ENCODE measurements at places on chromosomes 1 and 21.

- no peak for DNase-seq
Observed at GRCh38 chr21:15966231-15966630, 236.4 kb downstream of the USP25 start.

- DNase-seq, result no peak
Observed at GRCh38 chr1:70667494-70668170, 256.6 kb downstream of the CTH start.

GRCh38 chr1:93167006-93167405 is 13.2 kb downstream of the TMED5 start:
- no peak for DNase-seq

- no peak for DNase-seq
Observed at GRCh38 chr21:43593078-43593477, 66.2 kb downstream of the HSF2BP start.

- DNase-seq, result no peak
Observed at GRCh38 chr1:107460035-107460434, 319.2 kb downstream of the NTNG1 start.

DNA sequence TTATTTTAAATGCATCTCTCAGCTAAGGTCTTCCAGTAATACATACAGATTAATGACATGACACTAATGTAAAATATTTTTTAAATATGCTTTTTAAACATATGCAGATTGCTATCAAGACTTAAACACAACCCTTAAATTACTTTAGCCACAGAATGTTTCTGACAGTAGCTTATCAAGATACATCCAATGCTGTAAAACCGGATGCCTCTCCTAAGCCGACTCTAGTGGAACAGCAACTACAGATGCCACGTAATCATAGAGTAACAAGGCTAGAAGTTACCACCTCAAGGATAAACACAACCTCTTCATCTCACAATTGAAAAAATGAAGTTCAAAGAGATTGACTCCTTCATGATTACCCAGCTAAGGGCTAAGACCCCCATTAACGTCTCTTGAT is 68.4 kb downstream of the ZZZ3 start:
- DNase-seq, result no peak

- DNase-seq, result no peak
Observed at GRCh38 chr1:117110774-117111173, 10.8 kb downstream of the TRIM45 start.

- peak; percentile 41 for DNase-seq
Observed at GRCh38 chr1:156750191-156750672, 1.2 kb downstream of the HDGF start.

- no peak for DNase-seq
Observed at GRCh38 chr1:79741720-79742421, 735.3 kb upstream of the ADGRL4 start.

- no peak for DNase-seq
Observed at GRCh38 chr21:41112740-41113692, 54.9 kb upstream of the BACE2 start.

DNA sequence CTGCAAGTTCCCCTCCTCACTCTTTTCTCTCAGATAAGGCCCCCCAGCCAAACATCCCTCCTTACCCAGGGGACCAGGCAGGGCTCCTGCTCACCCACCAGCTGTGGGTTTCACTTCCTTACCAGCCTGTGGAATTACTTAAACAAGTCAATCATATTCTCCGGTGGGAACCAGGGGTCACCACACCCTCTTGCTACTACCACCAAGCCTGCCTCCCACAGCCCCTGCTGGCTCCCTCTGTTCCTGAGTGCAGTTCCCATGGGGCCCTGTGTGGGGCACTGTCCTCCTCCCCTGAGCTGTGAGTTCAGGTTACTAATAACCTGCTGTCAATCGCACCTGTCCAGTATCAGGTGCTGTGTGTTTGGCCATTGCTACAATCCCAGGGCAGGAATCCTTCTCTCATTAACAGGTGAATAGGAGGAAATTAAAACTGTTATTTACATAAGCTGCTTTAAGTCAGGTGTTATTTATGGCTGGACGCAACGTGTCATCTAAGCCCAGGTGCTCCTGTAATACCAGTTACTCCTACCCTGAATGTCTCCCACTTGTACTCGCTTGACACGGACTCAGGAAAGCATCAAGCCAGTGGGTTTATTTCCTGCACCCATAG is 53.1 kb upstream of the LBR start:
- peak; percentile 52 for DNase-seq

- no peak for DNase-seq
Observed at GRCh38 chr1:169271098-169271497, 96.5 kb downstream of the NME7 start.

DNA sequence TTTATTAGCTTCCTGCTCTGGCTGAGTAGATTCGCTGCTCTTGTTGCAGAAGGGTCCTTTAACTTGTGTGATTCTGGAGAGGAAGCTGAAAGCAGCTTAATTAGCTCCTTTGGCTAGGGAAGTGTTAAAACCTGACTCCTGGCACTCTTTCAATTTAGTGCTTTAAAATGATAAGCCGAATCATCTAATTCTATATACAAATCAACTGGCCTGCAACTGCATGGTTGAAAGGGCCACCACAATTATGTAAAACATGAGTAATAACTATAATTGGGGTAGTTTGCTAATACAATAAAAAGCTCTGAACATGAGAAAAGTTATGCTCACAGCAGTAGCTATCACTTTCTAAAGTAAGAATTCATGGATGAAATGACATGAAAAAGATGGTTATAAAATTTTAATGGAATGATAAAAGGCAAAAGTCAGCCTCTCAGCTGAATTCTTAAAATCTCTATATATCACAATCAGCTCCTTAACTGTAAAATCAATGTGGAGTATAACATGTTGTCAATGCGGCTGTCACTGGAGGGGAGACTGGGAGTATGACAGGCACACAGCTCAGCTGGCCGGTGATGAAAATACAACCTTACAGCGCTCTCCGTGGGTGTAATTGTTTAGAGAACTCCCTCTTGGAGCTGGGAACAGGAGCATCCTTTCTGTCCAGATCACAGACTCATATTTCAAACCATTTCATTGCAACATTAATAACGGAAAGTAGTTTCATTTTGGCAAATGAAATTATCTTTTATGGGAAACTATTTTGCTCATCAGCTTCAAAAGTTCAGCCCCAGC is 324.4 kb downstream of the KCTD3 start:
- no peak for DNase-seq

DNA sequence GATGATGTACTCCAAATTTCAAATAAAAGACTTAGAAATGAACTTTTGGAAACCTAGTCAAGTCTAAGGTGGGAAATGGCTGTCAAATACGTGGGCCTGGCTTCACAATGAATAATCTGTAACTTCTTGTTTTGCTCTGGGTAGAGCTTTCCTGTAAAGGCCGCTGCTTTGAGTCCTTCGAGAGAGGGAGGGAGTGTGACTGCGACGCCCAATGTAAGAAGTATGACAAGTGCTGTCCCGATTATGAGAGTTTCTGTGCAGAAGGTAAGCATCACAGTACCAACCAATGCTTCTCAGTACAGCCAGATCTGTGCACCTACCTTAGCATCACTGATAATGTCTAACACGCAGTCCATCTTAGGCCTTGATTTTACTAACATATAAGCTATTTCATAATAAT is 73.6 kb downstream of the TPR start:
- DNase-seq, result no peak

DNA sequence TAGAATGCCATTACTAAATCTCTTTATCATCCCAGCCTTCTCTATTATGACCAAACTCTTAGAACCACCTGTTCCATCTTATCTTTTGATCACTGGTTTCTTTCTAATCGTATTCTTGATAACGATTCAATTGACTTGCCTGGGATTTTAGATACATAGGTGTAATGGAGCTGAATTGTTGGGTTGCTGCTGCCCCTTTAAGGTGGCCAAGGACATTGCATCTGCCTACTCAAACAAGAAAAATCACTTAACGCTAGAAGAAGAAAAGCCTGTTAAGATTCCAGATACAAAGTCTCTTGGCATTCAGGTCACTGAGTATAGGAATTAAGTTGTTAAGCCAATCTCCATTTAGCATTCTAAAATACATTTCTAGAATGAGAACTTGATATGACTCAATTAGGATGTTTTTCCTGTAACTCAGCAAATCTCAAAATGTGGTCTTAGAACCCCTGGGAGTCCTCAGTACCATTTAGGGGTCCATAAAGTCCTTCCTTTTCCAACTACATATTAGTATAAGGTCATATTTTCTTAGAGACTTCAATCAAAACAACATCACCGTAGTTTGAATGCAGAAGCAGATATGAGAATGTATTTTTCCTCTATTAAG is 12.4 kb downstream of the NEXN start:
- DNase-seq, result no peak

DNA sequence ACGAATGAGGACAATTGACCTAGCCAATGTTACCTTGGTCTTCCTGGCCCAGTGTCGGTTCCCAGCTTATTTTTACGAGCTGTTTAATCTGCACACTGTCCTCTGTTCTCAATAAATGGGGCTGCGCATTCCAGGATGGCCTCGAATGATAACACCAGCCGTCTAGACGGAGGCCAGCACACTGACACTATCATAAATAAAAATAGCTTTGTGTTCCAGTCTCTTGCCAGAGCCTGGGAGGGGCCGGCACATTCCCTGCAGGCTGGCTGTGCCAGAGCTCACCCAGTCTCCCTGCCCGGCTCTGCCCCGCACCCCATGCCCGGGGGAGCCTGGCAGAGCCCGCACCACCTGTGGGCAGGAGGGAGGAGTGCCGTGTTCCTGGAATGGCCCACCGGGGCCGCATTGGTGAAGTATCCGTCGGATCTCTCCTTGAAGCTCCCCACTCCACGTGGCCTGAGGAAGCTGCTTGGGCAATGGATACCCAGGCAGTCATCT is 92.1 kb downstream of the SPSB1 start:
- no peak for DNase-seq

DNA sequence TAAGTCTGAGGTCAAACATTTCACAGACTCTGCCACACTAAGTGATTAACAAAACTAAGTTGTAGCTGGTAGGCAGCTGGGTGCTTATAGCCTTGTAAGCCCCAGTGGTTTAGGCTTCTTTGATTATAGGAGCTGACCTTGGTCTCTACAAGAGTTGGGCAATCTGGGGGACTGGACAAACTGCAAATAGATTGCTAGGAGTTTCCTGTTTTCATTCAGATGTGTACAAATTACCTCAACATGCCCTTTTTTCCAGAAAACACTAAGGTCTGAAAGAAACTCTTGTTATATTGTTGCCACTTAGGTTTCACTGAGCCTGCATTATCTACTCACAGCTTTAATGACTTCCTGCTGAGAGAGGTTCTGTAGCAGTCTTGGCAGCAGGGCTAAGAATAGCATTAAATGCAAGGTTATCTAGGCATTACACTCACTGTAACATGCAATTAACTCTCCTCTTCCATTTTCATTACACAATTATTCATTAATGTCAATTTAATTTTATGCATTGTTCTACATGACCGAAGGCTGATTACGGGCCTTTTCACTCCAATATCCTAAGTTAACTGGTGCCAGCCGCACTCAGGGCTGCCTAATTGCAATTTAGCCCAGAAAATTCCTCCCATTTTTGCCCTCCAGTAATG is 314.0 kb downstream of the LMO4 start:
- DNase-seq, result no peak

- no peak for DNase-seq
Observed at GRCh38 chr1:219692981-219693380, 80.1 kb upstream of the ZC3H11B start.

GRCh38 chr1:147225193-147225730 is at the start of gene FMO5:
Gene FMO5 (minus strand): TSS chr1:147225339. CDS start chr1:147225029, 310 bp downstream.
- peak; percentile 54 for DNase-seq

DNA sequence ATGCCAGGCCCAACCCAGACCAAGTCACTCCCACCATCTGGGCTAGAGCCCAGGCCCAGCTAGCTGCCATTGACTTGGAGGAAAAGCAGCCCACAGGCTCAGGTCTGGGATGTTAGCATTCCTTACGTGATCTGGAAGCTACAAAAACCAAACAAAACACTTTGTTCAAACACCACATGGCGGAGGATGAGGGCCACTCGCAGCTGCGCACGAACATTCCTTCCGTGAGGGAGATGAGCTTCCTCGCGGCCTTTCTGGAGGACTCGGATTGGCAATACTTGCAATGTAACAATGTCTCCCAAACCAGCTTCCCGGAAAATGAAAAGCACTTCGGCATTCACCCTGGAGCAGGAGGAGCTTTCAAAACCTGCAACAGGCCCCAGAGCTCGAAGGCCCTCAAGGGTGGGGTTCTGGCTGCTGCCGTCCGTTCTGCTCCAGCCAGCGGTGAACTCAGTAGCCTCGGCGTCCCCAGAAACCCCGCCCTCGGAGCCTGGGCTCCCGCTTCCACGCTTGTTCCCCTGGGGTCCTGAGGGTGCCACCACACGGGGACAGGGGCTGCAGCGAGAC is 40.5 kb downstream of the COL6A1 start:
- no peak for DNase-seq

DNA sequence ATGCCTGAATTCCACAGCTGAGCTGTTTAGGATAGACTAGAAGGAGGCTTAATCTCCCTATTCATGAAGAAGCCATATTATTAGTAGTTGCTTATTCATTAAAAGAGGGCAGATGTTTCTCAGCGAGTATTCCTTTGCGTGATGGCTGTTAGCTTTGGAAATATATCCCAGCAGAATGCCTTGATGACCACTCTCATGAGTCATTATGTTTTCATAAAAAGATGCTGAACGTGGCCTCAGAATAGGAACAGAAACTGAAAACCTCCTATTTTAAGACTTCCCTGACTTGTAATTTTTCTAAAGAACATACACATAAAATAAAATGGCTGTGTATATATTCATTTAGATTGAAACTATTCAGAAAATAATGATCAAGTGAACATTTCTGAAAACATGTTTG is 9.6 kb upstream of the PLA2G4A start:
- DNase-seq, result no peak

GRCh38 chr1:214823311-214824117 is 220.5 kb downstream of the CENPF start:
- no peak for DNase-seq

DNA sequence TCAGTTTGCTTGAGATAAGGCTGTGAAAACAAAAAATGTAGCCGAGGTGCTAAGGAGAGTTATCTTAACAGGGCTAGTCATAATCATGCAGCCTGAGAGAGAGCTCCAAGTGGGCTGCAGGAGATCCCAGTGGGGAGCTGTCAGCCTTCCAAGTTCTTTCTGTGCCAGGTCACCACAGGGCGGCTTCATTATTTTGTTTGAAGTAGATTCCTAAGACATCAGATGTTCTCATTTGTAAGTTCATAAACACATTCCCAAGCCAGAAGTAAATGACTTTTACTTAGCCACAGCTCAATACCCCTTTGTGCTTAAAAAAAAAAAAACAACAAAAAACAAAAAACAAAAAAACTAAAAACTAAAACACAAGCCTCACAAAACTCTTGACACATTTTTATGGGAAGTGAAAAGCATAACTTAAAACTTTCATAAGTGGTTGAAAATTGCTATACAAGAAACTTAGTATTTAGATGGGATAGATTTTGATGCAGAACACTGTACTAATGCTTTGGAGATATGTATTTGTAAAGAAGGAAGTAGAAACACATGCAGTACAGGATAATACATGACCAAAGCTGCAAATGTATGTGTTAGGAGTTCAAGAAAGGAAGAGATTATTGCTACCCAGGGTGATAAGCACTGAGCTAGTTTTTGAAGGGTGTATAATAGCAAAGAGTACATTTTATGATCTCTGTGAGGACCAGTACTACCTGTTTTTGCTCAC is 8.6 kb downstream of the CDC14A start:
- no peak for DNase-seq

- no peak for DNase-seq
Observed at GRCh38 chr1:231020139-231020601, 19.9 kb downstream of the FAM89A start.

GRCh38 chr1:225044258-225044657 is 114.8 kb downstream of the DNAH14 start:
- DNase-seq, result no peak
